ENCODE measurements at places on chromosomes 1 and 21. TPM values are rescaled to one million over a fixed set of nuclear protein-coding genes. Genes with fewer than 3 reads are reported as not detected.

- no peak for DNase-seq
Measured at GRCh38 chr1:198291036-198291435, 134.2 kb downstream of the NEK7 start.

- DNase-seq = no peak
Measured at GRCh38 chr1:51324251-51325010, 5.9 kb downstream of the TTC39A start.

DNA sequence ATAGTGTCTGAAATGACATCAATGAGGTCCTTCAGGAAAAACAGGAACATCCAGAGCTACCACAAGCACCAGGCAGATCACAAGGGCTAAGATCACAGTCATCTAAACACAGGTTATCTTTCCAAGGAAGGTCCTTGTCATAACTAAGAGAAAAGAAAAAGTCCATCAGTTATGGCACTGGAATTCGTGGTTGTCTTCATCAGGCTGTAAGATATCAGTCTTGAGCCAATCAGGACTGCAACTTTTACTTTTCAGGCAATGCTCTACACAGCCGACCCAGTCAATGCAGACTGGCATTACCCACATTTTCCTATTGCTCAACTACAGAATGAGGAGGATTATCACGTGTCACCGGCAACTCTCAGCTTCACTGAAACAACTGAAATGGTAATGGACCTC, 26.4 kb downstream of the SORT1 start:
- DNase-seq = peak; percentile 44

- no peak for DNase-seq
Measured at GRCh38 chr1:71522721-71523120, 441.9 kb upstream of the ZRANB2 start.

GRCh38 chr21:26842974-26843932, 2.0 kb downstream of the ADAMTS1 start:
- peak; percentile 93 for DNase-seq

GRCh38 chr1:29828526-29829447, 592.5 kb downstream of the PTPRU start:
- DNase-seq = no peak

Gene SDC3
- polyA plus RNA-seq = 51.8 TPM

Gene WDR64
- polyA plus RNA-seq = 0.03 TPM

All from large intestine (tissue), 12 donors.